ENCODE measurements at places on chromosomes 2 and 18.

GRCh38 chr2:126874961-126875360 is 23.7 kb upstream of the TEX51 start:
- DNase-seq = no peak

- DNase-seq = no peak
These were observed 73.2 kb upstream of the NETO1 start for GRCh38 chr18:72940986-72941385.

DNA sequence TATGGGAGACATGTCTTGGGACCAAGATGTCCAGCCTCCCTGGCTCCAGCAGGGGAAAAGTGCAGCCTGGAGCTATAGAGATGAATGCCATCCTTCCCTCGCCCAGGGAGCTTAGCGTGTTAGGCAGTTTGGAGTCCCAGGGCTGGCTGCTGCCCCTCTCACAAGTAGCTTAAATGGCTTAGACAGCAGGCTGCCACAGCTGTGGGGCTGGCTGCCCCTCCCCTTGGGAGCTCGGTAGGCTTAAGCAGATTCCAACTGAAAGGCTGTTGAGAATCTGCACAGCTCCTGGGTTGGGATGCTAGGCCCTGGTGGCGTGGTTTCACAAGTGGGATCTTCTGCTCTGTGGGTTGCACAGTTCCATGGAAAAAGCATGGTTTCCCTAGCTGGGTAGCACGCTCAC is 940.5 kb upstream of the DDX18 start:
- DNase-seq = no peak

DNA sequence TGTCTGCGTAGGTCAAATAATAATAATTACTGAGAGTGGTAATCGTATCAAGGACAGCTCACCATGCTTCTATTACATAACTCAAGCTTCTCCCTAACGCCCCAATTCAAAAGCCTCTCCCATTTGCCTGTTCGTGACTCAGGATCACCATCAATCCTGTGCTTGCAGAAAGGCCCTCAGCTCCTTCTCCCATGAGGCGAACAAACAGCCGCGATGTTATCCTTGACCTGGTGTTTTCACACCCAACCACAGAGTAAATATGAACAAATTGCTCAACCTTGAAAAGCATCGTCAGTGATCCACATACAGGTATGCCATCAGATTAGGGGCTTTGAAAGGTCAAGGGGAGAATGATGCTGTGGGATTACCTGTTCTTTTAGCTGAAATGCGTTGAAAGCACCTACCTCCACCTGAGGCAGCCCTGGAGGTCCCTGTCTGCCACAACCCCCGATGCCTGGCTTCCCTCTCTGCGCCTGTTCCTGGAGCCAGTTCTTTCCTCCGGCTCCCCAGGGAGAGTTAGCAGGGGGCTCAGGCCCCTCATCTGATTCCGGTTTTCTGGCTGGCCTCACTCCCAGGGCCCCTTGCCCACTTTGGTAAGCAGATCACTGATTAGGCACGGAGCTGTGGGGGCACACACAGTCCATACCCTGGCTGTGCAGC is 39.1 kb upstream of the ODC1 start:
- no peak for DNase-seq

- DNase-seq = no peak
These were observed 20.7 kb downstream of the DTNA start for GRCh38 chr18:34730774-34731173.

- DNase-seq = peak; percentile 63
These were observed 106.9 kb downstream of the HDAC4 start for GRCh38 chr2:239293775-239294430.

DNA sequence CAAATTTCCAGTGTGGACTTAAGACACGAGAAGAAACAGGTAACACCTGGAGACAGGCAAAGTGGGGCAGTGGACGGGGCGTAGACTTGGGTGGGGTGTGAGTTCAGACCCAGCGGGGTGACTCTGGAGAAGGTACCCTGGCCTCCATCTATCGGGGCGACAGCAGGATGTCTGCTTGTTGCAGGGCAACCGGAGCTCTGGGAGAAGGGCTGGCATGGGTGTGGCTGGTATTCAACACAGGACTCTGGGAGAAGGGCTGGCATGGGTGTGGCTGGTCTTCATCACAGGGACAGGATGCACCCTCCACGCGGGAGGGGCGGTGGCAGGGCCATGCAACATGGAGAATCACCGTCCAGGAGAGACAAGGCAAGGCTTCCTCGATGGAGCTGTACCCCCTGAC is 198.5 kb downstream of the HDAC4 start:
- no peak for DNase-seq

- no peak for DNase-seq
These were observed 77.5 kb downstream of the GFPT1 start for GRCh38 chr2:69309351-69310110.

- no peak for DNase-seq
These were observed 278.4 kb downstream of the NDUFA10 start for GRCh38 chr2:239746559-239747246.

DNA sequence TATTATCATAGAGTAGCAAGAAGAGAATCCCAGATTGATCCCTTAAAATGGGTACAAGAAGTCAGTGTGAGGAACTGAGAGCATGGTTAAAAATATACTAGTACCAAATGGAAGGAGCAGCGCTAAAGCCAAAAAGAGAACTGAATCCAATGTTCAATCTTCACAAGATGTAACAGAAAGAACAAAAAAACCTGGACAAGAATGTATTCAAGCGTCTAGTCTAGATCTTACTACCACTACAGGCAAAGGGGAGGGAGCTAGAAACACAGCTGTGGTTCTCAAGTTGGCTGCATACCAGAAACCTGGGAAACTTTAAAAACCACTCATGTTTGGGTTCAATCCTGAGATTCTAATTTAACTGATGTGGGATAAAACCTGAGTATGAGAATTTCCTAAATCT is 57.5 kb downstream of the PIAS2 start:
- DNase-seq = no peak

- no peak for DNase-seq
These were observed 8.0 kb downstream of the SLC38A11 start for GRCh38 chr2:164947281-164947680.

DNA sequence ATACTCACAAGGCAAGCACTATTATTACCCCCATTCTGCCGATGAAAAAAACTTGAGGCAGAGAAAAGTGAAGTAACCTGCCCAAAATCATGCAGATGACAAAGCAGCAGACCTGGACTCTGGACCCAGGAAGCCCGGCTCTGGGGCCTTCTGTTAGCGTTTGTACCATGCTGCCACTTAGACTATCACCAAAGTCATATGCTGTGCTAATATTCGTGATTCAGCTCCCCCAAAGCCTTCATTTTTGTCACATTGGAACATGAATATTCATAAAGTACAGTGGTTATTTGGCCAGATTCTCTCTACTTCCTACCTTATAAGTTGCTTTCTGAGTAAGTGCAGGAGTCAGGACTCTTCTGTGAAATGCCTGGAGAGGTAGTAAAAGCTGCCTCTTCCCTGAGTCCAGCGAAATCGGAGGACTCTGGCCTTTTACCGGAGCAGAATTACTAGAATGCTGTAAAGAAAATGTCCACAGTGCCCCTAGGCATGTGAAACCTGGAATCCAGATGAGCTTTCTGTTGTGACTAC is 86.7 kb downstream of the FTCDNL1 start:
- no peak for DNase-seq

GRCh38 chr18:63182310-63182772 is 137.2 kb downstream of the BCL2 start:
- no peak for DNase-seq

DNA sequence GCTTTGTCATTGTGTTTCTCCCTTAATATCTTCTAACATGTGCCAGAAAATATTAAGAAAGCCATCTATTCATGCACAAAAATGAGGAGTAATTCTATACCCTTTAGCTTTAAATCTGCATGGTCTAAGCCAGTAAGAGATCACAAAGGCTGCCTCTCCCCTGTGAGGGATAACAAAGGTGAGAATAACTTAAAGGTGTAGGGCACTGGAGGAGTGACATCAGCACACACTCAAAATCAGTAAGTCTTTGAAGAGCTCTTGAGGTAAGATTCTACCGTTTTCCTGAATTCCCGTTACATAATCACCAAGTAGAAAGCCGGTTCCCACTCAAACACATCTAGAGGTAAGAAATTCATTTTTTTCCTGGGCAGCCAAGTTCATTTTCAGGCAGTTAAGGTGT is 123.9 kb upstream of the SULT1C3 start:
- no peak for DNase-seq

GRCh38 chr2:159032580-159032979 is 64.1 kb downstream of the TANC1 start:
- no peak for DNase-seq

GRCh38 chr2:11585071-11585470 is 51.2 kb downstream of the GREB1 start:
- DNase-seq = no peak

DNA sequence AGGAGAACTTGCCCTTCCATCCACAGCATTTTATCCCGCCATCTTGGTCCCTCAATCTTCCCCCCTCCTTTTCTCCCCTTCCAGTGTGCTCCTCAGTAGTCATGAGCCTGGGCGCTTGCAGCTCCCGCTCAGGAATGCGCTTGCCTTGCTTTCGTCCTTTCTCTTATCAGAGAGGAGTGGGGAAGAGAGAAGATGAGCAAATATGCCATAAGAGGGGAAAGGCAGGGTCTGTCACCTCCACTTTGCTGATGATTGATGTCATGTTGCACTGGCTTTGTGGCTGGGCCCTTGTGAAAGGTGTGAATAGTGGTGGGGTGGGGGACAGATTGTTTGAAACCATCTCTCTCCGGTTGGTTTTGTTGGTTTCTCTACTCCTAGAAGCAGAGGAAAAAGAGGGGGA is 569.3 kb downstream of the TNS1 start:
- no peak for DNase-seq

GRCh38 chr2:71925268-71926088 is 222.2 kb downstream of the CYP26B1 start:
- no peak for DNase-seq

DNA sequence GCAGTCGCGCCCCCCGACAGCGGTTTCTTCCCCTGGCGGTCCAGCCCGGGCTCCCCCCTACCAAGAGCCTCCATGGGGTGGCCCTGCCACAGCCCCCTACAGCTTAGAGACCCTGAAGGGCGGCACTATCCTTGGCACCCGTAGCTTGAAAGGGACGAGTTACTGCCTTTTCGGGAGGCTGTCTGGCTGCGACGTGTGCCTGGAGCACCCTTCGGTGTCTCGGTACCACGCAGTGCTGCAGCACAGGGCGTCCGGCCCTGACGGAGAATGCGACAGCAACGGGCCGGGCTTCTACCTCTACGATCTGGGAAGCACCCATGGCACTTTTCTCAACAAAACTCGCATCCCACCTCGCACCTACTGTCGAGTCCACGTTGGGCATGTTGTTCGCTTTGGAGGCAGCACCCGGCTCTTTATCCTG is 475 bp downstream of the SLC4A1AP start:
- DNase-seq = no peak

DNA sequence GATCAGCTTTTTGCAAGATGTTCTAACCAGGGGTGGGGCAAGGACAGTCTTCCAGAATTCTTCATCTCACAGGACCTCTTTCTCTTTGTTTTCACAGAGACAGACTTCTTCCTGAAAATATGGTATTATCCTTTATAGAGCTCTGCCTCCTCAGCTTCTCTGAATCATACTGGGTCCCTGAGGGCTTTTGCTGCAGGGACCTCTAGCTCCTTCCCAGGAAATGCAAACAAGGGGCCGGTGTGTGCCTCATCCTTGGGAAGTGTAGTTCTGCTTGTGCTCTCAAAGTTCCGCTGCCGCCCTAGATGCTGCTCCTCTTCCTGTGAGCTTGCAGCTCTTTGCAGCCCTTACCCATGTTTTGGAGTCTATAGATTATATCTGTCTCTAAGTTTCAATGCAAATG is 99.5 kb upstream of the NPAS2 start:
- DNase-seq = no peak

GRCh38 chr2:234047361-234047760 is 3.1 kb upstream of the SPP2 start:
- DNase-seq = no peak

DNA sequence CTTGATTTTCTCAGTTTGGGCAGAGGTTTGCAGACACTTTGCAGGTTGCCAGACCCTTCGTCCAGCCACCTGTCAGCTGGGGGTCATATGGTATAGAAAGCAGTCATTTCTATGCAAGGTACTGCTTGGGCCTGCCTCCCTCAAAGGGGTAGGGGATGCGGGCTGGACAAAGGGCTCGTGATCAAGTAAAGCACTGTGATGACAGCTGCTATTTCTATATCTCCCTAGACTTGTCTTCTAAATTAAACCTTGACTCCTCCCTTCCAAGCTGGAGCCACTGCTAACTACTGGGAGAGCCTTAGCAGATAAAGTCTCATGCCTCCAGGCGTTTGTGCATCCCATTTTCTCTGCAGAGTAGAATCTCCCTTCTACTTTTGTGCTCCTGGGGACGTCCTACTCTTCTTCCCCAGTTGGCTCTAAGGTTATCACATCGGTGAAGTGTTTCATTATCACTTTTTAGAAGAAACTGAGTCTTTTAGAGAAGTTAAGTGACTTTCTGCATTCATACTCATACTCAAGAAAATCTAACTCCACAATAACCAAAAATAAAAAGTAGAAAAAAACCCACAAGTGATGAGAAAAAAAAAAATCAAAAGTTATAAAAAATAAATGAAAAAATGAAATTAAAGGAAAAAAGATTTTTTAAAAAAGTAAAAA is 710 bp upstream of the XRCC5 start:
- DNase-seq = no peak

GRCh38 chr2:191151331-191151730 is 537 bp upstream of the STAT4 start:
- no peak for DNase-seq

DNA sequence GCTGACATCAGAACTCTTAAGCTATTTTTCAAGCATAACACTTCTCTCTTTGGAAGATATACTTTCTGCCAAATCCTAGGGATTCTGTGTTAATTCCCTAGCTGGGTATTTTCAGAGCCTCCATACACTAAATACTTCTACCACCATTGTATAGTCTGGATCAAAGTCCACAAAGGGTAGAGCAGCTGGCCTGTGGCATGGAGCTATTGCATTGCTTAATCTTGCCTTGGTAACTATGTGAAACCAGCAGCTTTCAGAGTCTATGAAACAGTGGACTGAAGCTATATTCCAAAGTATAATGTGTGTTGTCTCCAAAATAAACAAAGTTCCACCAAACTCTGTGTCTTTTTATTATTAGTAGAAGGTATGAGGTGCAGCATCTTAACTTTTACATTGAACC is 296.9 kb upstream of the CDH19 start:
- DNase-seq = no peak
